Calu3 (cell line): ENCODE measurements at places on chromosomes 1 and 21. TPM values are rescaled to one million over a fixed set of nuclear protein-coding genes. Genes with fewer than 3 reads are reported as not detected.

The BSND gene
- total RNA-seq: not detected in 2 replicates

- no peak for DNase-seq
Observed at GRCh38 chr1:89954401-89954800, 40.5 kb upstream of the ZNF326 start.

DNA sequence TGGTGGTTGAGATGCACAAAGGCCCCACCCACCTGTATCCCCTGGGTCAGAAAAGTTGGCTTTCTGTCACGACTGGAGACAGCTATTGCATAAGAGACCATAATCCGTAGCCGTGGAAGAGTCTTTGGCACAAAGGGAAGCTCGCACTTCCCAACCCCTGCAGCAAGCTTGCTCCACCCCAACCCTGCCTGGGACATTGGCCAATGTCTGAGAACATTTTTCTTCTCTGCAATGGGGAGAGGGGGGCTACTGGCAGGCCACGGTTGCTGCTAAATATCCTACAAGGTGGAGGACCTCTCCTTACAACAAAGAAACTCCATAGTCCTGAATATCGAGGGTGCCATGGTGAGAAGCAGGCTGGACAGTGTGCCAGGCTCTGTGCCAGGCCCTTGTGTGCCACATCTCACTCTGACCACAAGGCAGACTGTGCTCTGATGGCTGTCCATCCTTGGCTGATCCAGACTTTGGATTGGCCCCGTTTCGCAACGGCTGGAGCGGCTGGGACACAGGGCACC is 104.1 kb downstream of the CSMD2 start:
- DNase-seq: no peak

- DNase-seq: no peak
Observed at GRCh38 chr1:165054627-165055026, 301.9 kb downstream of the LMX1A start.

GRCh38 chr1:93980320-93981273 is 71.4 kb upstream of the GCLM start:
- peak; percentile 40 for DNase-seq

GRCh38 chr1:11245248-11245647 is 17.1 kb downstream of the MTOR start:
- no peak for DNase-seq

GRCh38 chr1:50812346-50812745 is 147.7 kb downstream of the FAF1 start:
- no peak for DNase-seq

The HECTD3 gene
- total RNA-seq: 12.6 and 14.6 TPM in 2 replicates

DNA sequence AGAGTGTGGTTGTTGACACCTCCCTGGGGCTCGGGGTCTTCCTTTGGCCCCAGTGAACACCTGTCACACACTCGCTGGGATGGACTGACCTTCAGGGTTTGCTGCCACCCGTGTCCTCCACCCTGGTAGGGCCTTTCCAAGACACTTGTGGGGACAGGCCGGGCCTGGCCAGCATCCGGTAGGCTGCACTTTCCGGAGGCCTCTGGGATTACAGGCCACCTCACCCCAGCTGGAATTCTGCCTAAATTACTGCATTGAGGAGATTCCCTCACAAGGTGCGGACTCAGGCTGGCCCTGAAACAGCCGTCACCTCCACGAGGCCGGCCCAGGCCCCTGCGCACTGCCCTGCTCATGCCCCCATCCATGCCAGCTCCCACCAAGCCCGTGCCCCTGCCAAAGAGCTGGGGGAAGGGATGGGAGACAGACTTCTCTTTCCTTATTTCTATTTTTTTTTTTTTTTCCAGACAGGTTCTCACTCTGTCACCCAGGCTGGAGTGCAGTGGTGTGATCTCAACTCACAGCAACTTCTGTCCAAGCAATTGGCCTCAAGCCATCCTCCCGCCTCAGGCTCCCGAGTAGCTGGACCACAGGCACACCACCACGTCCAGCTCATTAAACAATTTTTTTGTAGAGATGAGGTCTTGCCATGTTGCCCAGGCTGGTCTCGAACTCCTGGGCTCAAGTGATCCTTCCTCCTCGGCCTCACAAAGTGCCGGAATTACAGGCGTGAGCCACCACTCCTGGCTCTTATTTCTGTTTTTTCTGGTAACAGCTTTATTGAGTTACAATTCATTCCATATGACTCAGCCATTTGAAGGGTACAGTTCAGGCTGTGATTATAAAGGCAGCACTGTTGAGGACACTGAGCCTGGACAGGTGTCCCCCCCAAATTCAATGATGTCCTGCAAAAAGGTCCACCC is 11.3 kb downstream of the CSTB start:
- DNase-seq: no peak

The PPFIA4 gene
- total RNA-seq: 0.12 and 0.83 TPM in 2 replicates

DNA sequence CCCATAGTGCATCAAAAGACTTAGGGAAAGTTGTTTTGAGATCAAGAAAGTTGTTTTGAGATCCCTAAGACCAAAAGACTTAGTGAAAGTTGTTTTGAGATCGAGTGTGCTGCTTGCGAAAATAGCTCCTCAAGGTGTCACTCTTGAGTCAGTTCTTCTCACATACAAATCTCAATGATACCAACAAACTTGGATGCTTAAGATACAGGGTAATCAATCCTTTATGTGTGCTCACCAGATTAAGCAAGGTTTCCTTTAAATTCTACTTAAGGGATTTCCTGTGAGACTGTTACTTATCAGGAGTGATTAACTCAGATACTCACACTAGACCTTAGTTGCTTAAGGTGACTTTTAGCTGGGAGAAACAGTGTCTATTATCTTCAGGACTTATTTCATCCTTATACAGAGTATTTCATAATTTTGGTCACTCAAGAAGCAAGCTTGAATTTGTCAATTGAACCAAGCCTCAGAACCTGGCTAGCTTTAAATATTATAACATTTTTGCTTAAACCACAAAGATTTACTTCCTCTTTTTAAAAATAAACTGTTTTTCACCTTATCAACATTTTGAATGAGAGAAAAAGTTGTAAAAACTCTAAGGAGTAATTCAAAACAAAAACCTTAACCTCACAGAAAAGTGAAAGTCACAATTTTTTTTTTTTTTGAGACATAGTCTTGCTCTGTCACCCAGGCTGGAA is 8.0 kb upstream of the RLF start:
- no peak for DNase-seq

DNA sequence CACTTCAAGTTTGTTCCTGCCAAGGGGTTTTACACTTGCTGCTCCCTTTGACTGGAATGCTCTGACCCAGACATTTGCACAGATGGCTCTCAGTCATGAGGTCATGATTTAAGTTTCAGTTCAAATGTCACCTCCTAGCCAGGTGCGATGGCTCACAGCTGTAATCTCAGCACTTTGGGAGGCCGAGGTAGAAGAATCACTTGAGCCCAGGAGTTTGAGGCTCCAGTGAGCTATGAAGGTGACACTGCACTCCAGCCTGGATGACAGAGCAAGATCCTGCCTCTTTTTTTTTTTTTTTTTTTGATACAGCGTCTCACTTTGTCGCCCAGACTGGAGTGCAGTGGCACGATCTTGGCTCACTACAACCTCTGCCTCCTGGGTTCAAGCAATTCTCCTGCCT is 4.5 kb upstream of the ZMYM4 start:
- no peak for DNase-seq

DNA sequence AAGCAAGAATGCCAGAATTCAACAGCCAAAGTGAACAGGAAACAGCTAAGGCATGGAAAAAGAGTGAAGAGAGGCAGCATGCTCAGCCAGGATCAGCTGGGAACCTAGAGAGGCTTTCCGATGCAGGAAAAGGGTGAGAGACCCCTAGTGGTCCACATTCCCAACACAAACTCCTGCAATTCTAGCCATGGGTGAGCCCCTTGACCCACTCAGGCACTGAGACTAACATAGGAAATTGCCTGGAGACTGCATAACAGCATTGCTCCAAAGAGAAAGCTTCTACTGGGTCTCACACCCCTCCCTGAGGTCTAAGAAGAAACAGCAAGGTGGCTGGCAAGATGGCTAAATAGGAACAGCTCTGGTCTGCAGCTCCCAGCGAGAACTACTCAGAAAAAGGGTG is 123.2 kb downstream of the LHX8 start:
- no peak for DNase-seq

The ALDH4A1 gene
- 10.1 and 10.7 TPM in 2 replicates for total RNA-seq

DNA sequence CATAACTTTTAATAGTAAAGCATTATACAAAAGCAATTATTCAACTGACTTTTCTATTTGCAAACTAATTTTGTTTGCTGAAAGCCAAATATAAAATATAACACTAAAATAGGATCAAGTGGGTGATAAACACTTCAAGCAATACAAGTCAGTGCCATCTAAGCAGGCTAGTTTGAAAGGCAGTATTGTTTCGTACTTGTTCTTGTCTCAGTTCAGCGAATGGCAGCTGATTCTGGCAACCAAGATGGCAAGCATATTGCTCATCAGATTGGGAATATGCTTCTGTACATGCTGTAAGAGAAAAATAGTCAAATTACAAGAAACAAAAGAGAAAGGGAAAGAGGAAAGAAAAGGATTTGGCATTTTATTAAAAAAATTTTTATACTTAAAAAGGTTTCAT is 7.5 kb downstream of the TMEM59 start:
- no peak for DNase-seq

The OMA1 gene
- 25.4 and 35.2 TPM in 2 replicates for total RNA-seq

DNA sequence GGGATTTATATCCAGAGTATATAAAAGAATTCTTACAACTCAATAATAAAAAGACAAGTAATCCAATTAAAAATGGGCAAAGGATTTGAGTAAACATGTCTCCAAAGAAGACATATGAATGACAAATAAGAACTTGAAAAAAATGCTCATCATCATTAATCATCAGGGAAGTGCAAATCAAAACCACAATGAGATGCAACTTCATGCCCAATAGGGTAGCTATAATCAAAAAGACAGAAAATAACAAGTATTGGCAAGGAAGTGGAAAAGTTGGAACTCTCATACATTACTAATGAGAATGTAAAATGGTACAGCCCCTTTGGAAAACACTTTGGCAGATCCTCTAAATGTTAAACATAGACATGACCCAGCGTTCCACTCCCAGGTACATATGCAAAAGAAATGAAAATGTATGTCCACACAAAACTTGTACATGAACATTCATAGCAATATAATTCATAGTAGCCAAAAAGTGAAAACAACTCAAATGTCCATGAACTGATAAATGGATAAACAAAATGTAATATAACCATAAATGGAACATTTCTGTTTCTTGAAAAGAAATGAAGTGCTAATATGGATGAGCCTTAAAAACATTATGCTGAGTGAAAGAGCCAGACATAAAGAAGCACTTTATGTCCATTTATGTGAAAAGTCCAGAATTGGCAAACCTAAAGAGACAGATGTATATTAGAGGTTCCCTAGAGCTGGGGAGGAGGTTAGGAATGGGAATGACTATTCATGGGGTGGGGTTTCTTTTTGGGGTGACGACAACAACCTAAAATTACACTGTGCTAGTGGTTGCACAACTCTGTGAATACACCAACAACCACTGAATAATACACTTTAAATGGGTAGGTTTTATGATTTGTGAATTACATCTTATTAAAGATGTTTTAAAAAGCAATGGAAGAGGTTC is 259.7 kb downstream of the RHOU start:
- no peak for DNase-seq

- no peak for DNase-seq
Observed at GRCh38 chr1:190897233-190897632, 419.6 kb upstream of the BRINP3 start.

The TAL1 gene
- not detected in 2 replicates for total RNA-seq
